ENCODE measurements at places on chromosomes 12 and 14.
A peak's percentile ranks its signal among the peaks of the same experiment; 100 is the strongest.

- DNase-seq, result no peak
Measured at GRCh38 chr12:1533205-1533601, 61.2 kb downstream of the FBXL14 start.

- no peak for DNase-seq
Measured at GRCh38 chr12:92411687-92412086, 266.0 kb upstream of the BTG1 start.

- no peak for DNase-seq
Measured at GRCh38 chr12:66191547-66192126, 2.6 kb downstream of the IRAK3 start.

- no peak for DNase-seq
Measured at GRCh38 chr12:110750784-110751461, 8.2 kb upstream of the PPP1CC start.

GRCh38 chr14:25626986-25627385, 577.0 kb upstream of the STXBP6 start:
- DNase-seq, result no peak

DNA sequence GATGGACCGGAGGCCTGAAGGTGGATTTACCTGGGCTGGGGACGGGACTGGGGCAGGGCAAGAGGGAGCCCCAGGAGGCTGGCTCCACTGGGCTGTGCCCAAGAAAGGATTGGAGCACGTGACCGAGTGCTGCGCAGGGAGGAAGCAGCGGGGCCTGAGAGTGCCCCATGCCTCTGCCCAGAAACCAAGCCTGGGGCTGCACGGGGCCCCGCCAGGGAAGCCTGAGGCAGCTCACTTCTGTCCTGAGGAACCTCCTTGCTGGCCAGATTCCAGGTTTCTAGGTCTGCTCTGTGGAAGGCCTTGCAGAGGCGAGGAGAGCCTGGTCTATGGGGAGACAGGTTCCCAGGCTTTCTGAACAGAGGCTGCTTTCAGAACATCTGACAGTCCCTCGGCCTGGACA, 10.4 kb downstream of the NGB start:
- DNase-seq, result no peak

DNA sequence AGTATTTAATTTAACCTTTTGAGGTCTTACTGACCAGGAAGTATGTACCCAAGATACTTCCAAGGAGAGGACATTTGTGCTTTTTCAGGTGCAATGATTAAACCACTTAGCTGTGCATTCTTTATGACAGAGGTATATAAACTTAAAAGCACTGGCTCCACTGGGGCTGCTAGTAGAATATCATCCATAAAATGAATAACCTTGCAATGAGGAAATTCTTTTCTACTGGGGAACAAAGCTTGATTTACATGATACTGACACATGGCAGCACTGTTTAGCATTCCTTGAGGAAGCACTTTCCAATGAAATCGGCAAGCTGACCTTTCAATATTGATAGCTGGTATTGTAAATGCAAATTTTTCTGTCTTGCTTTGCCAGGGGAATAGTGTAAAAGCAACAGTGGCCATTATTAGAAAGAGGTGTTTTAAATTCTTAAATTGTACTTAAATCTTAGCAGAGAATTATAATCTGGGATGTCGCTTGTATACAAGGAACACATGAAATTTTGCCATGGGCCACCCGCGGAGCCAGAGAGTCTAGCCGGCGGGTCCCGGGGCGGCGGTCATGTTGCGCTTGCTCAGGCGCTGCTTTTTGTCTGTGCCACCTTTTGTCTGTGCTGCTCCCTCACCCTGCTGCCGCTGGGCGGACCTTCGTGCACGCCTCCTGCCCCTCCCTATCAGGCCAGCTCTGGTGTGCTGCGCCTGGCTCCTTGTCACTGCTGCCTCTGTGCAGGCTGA, 20.9 kb upstream of the BLTP3B start:
- DNase-seq, result peak; percentile 35

DNA sequence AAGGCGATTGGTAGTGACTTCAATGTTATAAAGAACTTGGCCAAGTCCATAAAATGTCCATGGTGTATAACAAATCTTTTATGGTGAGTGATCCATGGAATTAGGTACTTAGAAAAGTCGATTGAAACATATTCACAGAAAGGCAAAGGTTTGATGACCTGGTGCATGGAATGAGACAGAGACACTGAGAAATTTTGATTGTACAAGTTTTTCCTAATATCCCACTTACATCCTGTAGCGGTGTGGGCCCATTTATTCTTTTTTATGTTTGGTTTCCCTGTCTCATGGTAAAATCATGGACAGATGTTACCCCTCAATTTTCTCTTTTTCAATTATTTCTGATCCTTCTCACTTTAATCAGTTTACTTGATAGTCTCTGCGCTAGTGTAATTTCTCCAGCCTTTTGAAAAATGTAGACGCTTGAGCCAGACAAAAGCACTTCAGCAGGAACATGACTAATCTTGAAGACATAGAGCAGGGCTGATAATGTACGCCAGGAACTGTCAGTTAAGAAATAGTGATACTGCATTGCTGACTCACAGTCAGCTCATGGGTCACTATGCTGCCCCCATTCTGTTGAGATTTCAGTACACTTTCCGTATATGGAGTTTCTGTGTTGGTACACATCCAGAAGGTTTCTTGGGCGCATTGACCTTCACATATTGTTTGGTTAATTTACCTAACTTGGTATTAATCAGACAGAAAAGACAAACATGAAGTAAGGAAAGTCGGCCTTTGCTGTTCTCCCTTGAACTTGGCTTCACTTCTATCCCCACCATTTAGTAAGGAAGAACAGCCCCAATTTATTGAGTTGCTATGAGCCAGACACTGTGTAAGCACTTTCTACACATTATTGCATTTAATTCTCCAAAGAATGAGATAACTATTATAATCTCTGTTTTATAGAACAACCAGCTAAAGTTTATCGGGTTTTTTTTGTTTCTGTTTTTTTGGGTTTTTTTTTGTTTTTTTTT, 841.7 kb downstream of the DIO2 start:
- no peak for DNase-seq

DNA sequence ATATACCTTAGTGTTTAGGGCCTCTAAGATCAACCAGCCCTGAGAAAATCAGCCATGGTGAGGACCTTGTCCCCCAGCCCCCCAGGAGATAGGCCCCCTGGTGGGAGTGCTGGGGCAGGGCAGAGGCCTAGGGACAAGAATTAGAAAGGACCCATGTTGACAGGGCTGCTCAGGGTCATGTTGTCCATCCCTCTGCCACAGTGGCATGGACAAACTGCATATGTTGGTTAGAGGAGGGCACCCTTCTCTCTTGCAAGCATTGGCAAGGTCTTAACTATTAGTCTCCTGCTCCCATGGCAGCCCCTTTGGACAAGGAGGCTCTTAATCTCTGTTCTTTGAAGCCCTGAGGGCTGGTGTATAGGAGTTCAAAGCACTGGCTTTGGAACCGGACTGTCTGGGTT, 755 bp upstream of the PTPN6 start:
- DNase-seq, result no peak

- DNase-seq, result no peak
Measured at GRCh38 chr14:96581902-96582301, 79.7 kb downstream of the PAPOLA start.

DNA sequence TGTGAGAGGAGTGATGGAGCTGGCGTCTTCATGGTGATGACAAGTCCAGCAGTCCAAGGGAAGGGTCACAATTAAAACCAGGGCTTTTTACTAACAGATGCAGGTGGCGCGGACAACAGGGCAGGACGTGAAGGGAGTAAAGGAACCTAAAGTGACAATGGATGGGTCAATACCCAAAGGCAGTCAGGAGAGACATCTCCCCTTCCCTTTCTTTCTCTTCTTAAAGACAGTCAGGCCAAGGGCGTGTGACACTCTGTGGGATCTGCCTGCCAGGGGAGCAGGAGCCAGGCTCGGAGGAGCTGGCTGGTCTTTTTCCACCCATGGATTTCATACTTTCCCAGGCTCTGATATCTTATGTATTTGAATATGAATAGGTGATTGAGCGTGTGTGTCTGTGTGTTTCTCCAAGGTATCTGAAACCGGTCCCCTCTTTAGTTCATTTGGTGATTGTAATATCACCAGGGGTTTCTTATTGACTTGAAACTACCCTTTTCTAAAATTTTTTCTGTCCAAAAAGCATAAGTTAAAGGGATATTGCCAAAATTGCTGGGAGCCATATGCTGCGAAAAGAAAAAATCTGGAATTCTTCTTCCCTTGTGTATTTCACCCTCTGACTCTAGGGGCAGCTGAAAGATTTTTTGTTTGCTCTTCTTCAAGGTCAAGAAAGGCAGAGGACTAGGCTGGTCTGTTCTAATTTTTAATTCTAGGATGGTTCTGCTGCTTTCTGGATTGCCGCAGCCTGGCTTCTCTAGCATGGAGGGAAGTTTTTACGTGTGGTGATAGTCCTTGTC, 61.8 kb downstream of the FBXL14 start:
- no peak for DNase-seq

GRCh38 chr14:36340276-36340890, 19.9 kb upstream of the MBIP start:
- no peak for DNase-seq
